ENCODE measurements at places on chromosomes 2 and 18. TPM values are rescaled to one million over a fixed set of nuclear protein-coding genes. Genes with fewer than 3 reads are reported as not detected.

The GCG gene
- total RNA-seq: 16.6 TPM

The DSG1 gene
- total RNA-seq: not detected

DNA sequence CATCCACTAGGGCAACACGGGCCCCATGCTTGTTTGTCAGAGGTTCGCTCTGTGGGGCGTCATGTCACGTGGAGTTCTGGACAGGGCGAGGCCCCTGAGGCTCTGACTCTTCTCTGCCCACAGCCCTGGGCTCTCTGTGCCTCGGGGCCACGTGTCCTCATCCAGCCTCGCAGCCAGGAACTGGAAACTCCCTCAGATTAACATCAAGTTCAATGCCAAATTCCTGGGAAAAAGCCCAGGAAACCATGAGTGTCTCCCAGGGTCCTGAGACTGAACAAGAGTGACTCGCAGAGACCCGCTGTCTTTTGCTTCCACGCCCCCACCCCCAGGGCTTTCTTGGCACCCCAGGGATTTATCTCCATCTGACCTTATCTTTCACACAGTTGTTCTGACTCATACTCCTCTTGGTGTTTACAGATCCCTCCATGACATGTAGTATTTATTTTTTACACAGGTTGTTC is 174.0 kb upstream of the PIEZO2 start:
- DNase-seq: no peak
- no peaks in the 10 kb centered on the region for H3K36me3 ChIP-seq
- H3K4me3 ChIP-seq: no peak overlapping the region
- peaks cover 4% of the 10 kb centered on the region for H3K4me1 ChIP-seq
- no peaks in the 10 kb centered on the region for H3K27me3 ChIP-seq

GRCh38 chr2:14673351-14673875 is 40.9 kb downstream of the LRATD1 start:
- peak; percentile 16 for DNase-seq
- H3K36me3 ChIP-seq: no peaks in the 10 kb centered on the region
- H3K27me3 ChIP-seq: no peaks in the 10 kb centered on the region

GRCh38 chr2:123179526-123179925 is 845.6 kb upstream of the CNTNAP5 start:
- H3K27ac ChIP-seq: no peak overlapping the region
- no peaks in the 10 kb centered on the region for H3K4me1 ChIP-seq
- H3K4me3 ChIP-seq: no peak overlapping the region
- H3K36me3 ChIP-seq: no peaks in the 10 kb centered on the region
- DNase-seq: no peak
- H3K27me3 ChIP-seq: no peaks in the 10 kb centered on the region

- no peak overlapping the region for H3K4me3 ChIP-seq
- H3K36me3 ChIP-seq: no peaks in the 10 kb centered on the region
Measured at GRCh38 chr2:95008306-95008705, 17.2 kb upstream of the MAL start.
